Muscle of back (tissue), 13 donors: ENCODE measurements at places on chromosomes 3 and 15.

GRCh38 chr3:157793745-157794144 is 290.5 kb upstream of the VEPH1 start:
- peak; percentile 88 for DNase-seq

GRCh38 chr3:83843716-83844115 is 1115.1 kb upstream of the CADM2 start:
- no peak for DNase-seq

DNA sequence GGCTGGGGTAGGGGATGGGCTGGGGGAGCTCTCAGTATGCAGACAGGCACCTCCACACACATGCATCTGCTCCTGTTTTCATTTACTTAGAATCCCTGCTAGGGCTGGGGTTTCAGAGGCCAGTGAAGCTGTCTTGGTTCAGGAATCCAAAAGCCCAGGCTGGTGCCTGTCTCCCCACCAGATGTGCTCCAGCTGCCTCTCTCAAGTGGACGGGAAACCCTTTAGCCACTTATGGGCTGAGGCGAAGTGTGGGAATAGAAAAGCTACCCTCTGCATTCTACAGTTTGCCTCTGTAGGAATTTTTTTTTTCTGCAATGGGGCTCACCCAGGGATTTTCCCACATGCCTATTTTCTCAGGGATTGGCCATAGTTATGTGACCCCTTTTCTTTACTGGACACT is 72.5 kb downstream of the ATP2B2 start:
- no peak for DNase-seq

GRCh38 chr15:90880381-90881145 is 3.7 kb upstream of the FES start:
- no peak for DNase-seq

- no peak for DNase-seq
Measured at GRCh38 chr3:196192036-196192523, 19.1 kb downstream of the ZDHHC19 start.
